ENCODE measurements at places on chromosomes 12 and 14.

- no peak for DNase-seq
Observed at GRCh38 chr12:3805077-3805476, 52.2 kb upstream of the CRACR2A start.

DNA sequence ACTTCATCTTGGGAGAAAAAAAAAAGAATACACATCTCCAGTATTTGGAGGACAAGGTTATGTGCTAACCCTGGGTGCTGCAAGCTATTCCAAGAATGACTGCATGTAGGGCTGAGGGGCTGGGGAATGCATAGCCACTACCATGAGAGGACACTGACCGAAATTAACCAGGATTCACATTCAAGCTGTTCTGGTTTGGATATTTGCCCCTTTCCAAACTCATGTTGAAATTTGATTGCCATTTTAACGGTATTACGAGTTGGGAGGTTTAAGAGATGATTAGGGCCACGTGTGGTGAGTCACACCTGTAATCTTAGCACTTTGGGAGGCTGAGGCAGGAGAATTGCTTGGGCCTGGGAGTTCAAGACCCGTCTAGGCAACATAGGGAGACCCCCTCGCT is 18.5 kb upstream of the MARK3 start:
- DNase-seq = no peak

GRCh38 chr12:118061011-118061872 is at the start of gene WSB2:
WSB2 (minus strand) TSS chr12:118061179; CDS start chr12:118061048, 131 bp downstream.
- no peak for DNase-seq

DNA sequence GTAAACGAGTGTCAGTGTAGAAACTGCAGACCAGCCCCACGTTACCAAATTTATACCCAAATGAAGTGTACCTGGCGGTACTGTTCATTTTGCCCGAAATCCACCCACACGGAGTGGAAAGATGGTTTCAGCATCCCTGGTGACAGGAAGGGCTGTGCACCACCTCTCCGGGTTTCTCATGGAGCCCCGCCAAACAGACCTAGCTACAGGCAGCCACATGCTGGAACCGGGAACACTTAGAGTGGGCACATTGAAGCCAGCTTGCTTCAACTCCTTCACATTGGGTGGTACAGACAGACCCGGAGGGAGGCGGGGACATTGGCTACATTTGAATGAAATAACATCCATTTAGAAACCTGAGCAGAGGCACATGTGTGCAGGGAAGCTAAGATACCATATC is 84.4 kb downstream of the PPP2R5C start:
- no peak for DNase-seq

DNA sequence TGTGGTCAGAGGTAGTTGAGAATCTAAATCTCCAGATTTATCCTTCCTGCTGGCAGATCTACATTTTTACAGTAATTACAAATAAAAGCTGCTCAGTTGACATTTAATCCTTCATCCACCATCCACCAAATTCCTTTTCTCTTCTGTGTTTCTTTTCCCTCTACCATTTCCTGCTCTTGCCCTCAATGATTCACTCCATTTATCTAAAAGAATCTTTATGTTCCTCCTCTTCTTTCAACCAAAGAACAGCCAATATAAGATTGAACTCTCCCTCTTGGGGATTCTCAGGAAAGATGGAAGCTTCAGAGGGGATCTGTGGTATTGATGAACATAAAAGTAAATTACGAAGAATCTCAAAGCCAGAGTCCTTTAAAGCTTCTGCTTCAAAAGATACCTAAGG is 4.4 kb downstream of the MAP4K5 start:
- DNase-seq = no peak

- no peak for DNase-seq
Observed at GRCh38 chr12:53974084-53975063, at the start of gene HOTAIR. HOTAIR (minus strand) TSS chr12:53974954.

- DNase-seq = no peak
Observed at GRCh38 chr14:68683326-68683725, 109.5 kb downstream of the ZFP36L1 start.

- DNase-seq = no peak
Observed at GRCh38 chr12:93984005-93984404, 164.4 kb upstream of the PLXNC1 start.

All from GOT3 (cell line).